ENCODE measurements at places on chromosomes 3 and 15.

DNA sequence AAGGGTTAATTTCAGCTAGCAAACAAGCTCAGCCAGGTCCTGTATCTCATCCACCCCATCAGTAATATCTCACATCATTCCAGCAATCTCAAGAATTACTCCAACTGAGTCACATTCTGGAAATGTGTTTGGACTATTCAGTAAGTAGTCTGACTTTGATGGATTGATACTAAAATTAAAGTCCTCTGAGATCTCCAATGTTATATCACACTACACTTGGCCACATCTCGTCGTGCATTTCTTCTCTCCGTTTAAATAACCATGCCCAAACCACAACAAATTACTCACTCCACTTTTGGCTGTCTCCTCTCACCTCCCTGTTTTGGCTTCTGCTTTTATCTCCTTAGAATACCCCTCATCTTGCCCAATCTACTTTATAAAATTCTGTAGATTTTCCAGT, 292.2 kb downstream of the PYDC2 start:
- peak; percentile 8 for DNase-seq

DNA sequence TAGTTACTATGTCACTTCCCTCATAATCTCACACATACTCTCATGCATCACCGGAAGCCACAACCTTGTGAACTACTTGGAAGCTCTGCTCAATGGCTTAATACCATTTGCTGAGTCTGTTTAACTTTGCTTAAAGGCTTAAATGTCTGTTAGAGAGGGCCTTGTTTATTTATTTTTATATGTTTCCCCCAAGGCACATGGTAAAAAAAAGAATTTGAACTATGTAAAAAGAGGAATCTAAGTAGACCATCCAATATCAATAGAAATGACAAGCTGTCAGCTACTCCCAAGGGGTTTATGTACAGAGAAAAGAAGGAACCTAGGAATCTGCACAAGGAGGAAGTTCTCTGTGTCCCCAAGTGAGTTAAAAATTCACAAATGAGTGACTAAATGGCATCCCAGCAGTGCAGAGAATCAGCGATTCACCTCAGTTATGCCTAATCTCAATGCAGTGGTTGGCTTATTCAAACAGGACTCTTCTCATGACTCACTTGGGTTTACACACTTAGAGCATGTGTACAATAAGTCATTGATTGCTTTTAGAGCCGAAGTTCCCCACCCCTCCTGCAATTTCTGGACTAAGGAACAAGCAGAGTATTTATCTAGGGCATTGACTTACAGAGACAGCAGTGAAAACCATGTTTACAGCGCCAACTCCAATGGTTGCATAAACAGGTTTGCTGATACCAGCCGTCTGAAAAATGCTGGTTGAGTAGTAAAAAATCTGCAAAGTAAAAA, 24.4 kb downstream of the SLC2A2 start:
- peak; percentile 74 for DNase-seq

DNA sequence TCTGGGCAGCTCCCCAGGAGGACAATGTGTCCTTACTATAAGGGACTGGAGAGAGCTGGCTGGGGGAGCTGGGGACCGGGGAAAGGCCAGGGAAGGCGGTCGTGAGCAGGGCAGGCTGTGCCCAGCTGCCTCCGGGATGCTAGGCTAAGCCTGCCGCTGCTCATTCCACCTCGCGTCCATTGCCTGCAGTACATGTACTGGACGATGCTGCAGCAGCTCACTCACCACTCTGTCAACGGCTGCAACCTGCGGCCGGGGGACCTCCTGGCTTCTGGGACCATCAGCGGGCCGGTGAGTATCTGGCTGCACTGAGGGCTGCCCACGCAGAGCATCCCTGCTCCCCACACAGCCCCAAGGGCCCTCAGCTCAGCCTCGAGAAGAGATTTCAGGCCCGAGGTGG, 27.1 kb downstream of the FAH start:
- no peak for DNase-seq

DNA sequence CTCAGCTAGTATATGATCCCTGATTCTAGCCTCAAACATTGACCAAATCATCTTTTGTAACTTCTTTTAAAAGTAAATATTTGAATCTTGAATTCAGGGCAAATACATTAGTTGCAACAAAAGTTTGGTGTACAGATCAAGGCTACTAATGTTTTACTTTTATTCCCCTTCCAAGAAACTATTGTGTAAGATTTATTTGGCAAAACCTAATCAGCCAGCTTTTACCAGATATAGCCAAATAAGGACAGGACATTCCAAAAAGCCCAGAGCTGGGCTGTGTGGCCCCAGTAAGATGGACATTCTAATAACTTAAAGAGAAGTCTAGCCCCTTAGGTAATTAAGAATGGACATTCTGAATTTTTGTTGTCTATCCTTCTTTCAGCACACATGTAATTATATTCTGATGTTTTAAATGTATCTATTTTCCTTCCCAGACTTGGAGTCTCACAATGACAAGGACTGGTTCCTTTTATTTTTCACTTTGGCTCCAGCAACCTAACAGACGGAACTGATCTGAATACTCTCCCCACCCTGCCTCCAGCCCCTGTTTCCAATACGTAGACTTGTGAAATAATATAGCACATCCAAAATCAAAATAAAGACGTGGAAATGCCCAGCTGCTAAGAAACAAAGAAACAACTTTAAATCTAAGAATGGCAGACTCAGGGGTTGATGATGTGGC, 48.1 kb downstream of the STARD5 start:
- no peak for DNase-seq

- DNase-seq: peak; percentile 26
These were observed 483.4 kb downstream of the FOXP1 start for GRCh38 chr3:71099997-71100719.

DNA sequence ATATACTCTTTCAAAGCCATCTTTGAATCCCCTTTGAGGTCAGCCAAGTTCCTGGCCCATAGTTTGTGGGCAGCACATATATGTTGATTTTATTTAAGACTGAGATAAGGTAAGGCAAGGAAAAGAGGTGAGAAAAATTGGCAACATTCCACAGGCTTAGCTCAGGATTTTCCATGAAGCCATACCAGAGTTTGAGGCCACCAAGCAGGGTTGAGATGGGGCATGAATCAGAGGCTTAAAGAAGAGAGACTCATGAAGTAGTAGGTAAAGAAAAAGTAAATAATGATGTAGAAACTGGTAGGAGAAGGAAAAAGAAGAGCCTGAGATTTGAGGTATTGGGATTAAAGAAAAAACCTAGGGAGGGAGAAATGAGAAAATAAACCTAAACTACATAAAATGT, 89.2 kb downstream of the MYO5A start:
- no peak for DNase-seq

DNA sequence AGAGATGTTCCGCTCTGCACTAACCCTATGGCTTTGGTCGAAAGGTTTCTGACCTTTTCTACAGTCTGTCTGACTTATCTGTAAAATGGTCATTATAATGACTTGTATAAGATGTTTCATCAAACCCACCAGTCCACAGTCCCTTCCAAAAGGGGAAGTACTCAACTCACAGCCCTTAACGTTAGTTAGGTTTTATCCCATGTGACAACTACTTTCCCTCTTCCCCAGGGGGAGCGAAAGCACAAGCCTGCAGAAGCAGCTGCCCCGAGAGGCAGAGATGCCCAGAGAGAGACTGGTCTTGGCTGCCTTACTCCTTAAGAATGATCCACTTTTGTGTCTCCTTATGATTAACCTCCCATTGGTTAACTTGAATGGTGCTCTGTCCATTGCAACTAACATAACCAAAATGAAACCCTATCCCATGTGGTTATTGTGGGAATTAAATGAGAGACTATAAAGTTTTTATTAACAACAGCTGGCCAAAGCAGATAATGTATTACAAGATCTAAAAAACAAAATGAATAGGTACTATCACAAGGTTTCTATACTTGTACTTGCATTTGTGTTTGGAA, 6.4 kb downstream of the ASTE1 start:
- no peak for DNase-seq

DNA sequence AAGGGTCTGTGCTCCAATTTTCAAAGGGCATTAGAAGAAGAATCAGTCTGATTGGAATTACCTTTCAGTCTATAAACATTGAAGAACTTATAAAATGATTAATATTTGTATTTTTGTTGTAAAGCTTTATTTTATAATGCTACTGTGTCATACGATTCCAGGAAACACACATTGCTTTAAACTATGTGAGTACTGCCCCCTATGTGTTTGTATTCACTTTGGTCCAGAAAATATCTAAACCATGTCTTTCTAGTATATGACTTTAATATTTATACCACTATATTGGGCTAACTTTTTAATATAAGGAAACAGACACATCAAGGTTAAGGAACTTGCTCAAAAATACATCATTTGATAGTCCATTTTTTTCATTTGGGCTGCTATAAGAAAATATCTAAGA, 3.2 kb upstream of the RIOX2 start:
- DNase-seq: no peak

DNA sequence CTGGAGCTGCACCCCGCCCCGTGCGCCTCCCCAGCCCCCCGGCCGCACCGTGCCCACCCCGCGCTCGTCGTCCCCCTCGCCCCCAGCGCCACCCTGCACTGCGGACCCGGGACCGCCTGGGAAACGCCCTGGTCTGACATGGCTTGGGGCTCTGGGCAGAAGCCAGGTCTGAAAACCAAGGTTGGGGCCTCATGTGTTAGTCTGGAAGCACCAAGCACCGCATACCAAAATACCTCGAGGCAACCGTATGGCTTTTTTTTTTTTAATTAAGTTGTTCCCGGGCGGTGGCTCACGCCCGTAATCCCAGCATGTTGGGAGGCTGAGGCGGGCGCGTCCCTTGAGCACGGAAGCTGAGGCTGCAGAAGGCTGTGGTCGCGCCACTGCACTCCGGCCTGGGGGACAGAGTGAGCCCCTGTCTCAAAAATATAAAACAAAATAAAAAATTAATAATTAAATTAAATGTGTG, 91.5 kb upstream of the CHD2 start:
- peak; percentile 60 for DNase-seq

DNA sequence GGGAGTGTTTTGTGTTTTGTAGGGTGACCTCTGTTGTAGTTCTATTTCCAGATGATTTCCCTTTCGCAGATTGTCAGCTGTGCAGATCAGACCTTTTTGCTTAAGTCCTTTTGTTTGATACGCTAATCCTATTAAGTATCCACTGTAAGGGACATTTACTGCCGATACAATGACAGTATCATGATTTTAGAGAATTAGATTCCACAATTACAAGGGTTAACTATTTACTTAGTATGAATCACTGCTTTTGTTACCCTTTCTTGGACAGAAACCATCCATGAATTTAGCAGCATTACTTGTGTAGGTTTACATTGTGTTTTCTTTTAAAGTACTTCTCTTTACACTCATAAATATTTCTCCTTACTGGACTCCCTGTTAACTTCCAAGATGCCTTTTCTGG, 31.4 kb downstream of the ZNF662 start:
- DNase-seq: no peak

DNA sequence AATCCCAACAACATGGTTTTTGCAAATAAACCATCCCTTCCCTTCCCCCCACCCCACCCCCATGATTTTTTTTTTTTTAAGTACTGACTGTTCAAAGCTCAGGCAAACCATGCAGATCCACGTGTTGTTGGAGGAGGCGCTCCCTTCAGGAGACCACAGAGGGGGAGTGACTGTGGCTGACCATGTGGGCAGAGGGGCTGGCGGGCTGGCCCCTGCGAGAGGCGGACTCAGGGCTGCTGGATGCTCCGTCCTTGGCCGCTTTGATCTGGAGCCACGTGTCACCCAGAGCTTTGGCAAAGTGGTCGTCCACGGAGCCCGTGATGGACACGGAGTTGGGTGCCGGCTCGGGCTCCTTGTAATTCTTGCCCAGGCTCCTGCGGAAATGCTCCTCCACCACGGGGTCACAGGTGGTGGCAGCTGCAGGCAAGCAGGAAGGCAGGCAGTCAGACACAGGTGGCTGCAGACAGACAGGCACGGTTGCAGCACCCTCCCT, 85.3 kb downstream of the VGLL4 start:
- no peak for DNase-seq

All from EL (cell line).